Tracheal epithelial cell (primary cell): ENCODE measurements at places on chromosomes 1 and 21. TPM values are rescaled to one million over a fixed set of nuclear protein-coding genes. Genes with fewer than 3 reads are reported as not detected.

The KDF1 gene
- 14.2 and 21.1 TPM in 2 replicates for total RNA-seq

The RAB3B gene
- 2.3 and 9.2 TPM in 2 replicates for total RNA-seq

The PEAR1 gene
- total RNA-seq = 1.4 and 1.5 TPM in 2 replicates

The OLIG2 gene
- not detected in 2 replicates for total RNA-seq

The TSSK3 gene
- not detected in 2 replicates for total RNA-seq

The ATP8B2 gene
- 11.3 and 45.8 TPM in 2 replicates for total RNA-seq

The IFNLR1 gene
- 7.5 and 13.0 TPM in 2 replicates for total RNA-seq

The CCDC17 gene
- total RNA-seq = 0.64 and 1.2 TPM in 2 replicates

The PAQR6 gene
- total RNA-seq = 0.72 TPM in 1 of 2 replicates, not detected in the other

The OXCT2 gene
- 0.64 and 0.72 TPM in 2 replicates for total RNA-seq

The CELA2B gene
- not detected in 2 replicates for total RNA-seq

The PTAFR gene
- 7.5 and 8.7 TPM in 2 replicates for total RNA-seq

The OR6N1 gene
- total RNA-seq = not detected in 2 replicates

The AADACL3 gene
- total RNA-seq = not detected in 2 replicates

The OLFML2B gene
- 0.48 TPM in 1 of 2 replicates, not detected in the other for total RNA-seq

The SPOCD1 gene
- total RNA-seq = 1.5 and 15.2 TPM in 2 replicates

The ANKRD65 gene
- total RNA-seq = 11.6 and 15.1 TPM in 2 replicates

The CYP4B1 gene
- 0.72 TPM in 1 of 2 replicates, not detected in the other for total RNA-seq

The PPFIA4 gene
- total RNA-seq = 0.64 and 14.0 TPM in 2 replicates

The DYNLT5 gene
- not detected in 2 replicates for total RNA-seq

The OR2L8 gene
- not detected in 2 replicates for total RNA-seq

The ANGPTL3 gene
- not detected in 2 replicates for total RNA-seq

The AMY1A gene
- total RNA-seq = not detected in 2 replicates

The CHRNB2 gene
- total RNA-seq = under 0.01 TPM in 1 of 2 replicates, not detected in the other
